ENCODE measurements at places on chromosomes 12 and 14.

- DNase-seq, result no peak
Observed at GRCh38 chr14:90758959-90759358, 57.3 kb downstream of the TTC7B start.

DNA sequence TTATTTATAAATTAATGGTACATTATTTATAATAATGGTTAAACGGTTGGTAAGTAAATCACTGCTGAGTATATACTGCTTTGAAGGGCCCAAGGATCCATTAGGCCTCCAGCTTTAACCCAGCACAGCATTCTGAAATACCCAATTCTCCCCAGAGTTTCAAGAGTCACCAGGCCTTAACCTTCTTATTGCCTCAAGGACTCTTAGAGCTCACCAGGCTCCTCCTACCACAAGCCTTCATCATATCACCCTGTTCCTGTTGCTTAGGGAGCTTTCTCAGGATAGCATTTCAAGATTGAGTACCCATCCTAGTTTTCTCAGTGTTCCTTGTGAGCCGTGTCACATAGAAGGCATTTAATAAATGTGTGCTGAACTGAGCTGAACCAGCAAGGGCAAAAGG lies 242.5 kb downstream of the FBXL14 start:
- DNase-seq, result no peak

GRCh38 chr12:82873951-82874350 lies 187.2 kb downstream of the TMTC2 start:
- DNase-seq, result no peak

GRCh38 chr12:57342207-57342691 lies 88.6 kb downstream of the R3HDM2 start:
- DNase-seq, result peak; percentile 36

- no peak for DNase-seq
Observed at GRCh38 chr14:36320897-36321381, 502 bp upstream of the MBIP start.

- no peak for DNase-seq
Observed at GRCh38 chr14:75539162-75539560, 16.9 kb downstream of the BATF start.

DNA sequence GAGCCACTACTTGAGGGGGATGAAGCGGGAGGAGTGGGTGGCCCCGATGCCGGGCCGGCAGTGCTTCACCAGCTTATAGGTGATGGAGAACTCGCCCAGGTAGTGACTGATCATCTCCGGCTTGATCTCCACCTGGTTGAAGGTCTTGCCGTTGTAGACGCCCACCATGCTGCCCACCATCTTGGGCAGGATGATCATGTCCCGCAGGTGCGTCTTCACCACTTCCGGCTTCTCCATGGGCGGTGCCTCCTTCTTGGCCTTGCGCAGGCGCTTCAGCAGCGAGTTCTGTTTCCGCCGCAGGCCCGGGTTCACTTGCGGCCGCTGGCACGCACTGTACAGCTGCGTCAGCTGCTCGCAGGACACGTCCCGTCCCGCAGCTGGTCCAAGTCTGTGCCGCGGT lies 3.4 kb downstream of the TIGAR start:
- DNase-seq, result no peak

DNA sequence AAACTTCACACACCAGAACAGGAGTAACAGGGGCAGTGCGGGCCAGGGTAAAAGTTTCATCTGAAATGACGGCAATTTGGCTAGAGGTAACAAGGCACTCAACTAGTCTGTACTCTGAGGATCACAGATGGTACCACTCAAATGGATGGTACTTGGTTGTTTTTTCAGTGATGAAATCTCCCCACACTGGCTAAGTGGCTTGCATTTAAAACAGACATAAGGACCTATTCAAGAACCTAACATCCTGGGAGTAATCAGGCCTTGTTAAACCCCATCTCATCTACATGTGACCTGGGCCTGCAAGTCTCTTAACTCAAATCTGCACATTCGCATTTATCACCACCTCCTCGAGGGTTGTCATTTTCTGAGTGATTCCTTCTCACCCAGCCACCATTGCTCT lies 90.8 kb downstream of the PRKAB1 start:
- DNase-seq, result no peak

DNA sequence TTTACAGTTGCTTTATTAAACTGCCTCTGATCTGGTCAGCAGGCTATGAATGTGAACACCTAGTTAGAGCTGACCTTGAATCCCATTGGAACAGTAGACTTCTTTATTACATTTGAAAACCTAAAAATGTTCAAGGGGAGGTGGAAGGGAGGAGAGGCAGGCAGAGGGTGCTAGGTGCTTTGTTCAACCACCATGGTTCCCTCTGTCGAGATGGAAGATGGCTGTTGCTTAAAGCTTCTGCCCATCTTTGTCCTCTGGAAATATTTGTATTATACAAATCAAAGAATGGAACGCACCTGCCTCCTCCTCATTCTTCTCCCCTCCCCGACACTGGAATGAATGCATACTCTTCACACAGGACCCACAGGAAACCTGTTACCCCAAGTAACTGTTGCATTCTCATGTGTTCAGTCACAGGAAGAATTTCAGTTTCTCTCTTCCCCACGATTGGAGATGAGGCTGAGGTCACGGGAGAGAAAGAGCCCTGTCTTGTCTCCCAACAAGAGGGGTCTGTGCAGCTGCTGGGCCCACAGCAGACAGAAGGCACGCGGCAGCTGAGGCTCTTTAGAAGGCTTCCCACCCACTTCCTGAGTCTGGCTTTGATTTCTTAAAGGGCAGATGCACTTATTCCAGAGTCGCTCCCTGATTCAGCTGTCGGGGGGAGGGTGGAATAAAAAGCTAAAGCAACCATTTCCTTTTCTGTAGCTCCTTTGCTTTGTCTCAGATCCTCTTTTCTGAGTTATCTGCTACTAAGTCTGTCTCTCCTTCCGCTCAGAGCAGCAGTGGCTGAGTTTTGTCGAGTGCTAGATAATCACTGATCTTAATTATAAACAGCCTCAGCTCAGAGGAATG lies 217.9 kb upstream of the BTG1 start:
- DNase-seq, result no peak

GRCh38 chr12:8817856-8818255 lies 4.6 kb upstream of the A2ML1 start:
- no peak for DNase-seq

DNA sequence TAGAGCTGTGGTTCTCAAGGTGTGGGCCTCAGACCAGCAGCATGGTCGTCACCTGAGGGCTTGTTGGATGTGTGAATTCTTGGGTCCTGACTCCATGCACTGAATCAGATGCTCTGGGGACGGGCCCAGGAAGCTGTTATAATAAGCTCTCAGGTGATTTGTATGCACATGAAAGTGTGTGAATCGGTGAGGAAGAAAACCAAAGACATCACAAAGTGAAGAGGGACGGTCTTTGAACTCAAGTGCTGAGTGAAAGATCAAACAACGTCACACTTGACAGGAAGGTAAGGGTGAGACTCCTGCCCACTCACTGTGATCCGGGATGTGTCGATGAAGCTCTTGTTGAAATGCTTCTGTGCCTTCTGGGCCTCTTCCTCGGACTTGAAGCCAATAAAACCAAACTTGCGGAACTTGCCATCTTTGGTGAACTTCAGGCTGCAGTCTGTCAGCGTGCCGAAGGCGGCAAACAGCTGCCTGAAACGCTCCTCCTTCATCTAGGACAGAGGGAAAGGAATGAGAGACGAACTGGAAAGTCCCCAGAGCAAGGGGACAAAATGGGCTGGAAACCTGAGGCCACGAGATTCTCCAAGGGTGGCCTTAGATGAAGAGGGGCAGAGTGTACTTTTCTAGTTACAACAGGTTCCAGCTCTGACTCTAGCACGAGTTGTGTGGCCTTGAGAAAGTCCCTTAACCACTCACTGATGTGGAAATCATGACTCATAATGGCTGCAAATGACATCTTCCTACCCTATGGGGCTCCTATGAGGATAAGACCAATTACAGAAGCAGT lies 4.0 kb downstream of the RBM19 start:
- DNase-seq, result no peak

DNA sequence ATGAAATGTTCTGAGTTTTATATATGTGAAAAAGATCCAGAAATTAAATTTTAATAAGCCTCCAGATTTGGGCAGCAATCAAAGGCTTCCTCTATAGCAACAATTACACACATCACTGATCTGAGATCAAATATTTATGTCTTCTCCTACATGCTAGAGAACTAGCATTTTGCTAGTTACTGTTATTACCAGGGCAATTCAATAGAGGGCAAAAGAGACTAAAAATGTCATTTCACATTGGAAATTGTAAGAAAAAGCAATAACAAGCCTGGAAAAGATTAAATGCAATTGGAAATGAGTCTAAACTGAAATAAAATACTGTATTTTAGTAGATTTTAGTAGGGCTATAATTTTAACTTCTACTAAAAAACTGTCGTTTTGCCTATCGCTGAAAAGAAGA lies 32.6 kb upstream of the ANO6 start:
- no peak for DNase-seq

GRCh38 chr14:20274062-20274461 lies 31.7 kb downstream of the TTC5 start:
- no peak for DNase-seq

DNA sequence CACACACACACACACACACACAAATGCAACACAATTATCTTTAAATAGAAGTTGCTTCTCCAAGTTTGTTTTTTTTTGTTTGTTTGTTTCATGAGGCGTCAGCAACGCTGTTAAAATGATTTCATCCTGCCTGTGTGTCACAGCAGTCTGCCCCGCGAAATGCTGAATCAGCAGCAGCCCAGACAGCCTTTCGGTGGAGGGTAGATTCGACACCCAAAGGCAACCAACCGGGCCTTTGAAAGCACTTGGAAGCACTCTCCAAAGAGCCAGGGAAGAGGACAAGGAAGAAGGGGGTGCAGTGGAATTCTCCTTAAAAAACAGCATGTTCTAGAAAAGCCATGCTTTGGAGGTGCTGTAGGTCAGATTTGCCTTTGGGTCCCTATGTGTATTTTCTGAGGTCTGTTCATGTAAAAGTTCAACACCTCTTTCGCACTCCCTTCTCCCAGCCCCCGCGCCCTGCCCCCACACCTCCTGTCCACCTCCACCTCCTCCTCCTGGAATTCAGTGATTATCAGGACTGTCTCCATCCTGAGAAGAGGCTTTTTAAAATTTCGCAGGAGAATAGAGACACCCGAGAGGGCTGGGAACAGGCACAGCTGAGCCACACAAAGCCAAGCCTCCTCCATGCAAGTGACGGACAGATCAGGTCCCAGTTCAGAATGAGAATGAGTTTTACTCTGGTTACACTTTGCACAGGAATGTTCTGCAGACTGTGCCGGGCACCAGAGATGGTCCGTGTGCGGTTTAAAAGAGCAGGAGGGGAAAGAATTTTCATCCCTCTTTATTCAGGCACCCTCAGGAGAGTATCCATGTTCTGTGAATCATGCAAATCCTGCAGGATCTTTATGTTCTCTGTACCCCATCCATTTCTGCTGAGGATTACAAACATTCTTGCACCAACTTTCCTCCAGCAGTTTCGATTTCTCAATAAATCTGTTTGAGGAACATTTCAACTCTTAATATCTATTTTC lies 177.9 kb downstream of the ETV6 start:
- DNase-seq, result peak; percentile 17

DNA sequence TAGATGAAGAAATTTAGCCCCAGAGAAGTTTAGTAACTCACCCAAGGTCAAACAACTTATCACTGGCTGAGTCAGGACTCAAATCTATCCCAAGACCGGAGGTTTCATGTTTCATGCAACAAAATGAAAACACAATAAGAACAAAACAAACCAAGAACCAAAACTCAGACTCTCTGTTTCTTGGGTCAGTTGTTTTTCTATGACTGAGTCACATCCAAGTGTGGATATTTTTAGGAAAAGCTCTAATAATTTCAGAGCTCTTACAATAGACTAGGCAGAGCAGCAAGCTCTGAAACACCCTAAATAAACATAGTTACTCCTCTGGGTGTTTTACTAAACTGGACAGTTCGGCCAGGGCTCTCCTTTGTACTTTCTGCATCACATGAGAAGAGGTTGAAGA lies 87.6 kb upstream of the PRB2 start:
- DNase-seq, result no peak

- peak; percentile 33 for DNase-seq
Observed at GRCh38 chr12:25960143-25960542, 1.7 kb downstream of the RASSF8 start.

DNA sequence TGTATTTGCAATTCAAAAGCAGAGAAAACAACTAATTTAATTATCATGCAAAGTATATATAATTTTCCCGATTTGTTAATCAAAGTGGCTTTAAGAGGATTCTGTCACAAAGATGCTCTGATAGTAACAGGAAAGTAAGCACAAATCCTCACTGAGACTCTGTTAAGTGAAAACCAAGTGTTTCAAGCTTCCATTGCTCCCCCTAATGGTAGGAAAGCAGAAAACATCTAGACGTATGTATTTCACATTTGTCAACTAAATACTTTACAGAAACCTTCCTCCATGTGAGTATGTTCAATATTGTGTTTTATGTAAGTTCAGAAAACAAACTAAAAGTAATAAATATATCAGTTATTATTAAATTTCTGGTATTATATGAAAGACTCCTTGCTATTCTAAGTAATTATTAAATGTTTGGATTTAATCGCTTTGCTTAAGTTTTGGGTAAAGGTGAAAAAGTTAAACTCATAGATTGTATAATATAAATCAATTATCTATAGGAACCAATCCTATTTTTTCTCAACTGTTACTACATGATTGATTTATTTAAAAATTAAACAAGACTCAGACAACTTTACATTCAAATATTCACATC lies 1.5 kb upstream of the NTS start:
- DNase-seq, result peak; percentile 29

DNA sequence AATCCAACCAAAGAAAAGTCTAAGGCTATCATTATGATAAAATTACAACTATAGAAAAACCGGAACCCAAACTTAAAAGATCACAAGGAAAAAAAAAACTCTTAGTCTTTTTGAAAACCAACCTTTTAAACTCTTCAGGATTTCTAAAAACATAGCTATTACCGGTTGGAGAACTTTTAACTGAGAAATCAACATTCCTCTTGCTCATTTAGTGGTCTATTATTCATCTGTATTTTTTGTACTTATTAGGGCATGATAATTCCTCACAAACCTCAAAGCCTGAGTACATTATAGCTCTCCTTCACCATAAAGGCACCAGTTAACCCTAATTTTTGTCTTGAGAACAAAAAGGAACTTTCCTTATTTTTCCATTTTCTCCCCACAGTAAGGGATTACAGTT lies 10.4 kb downstream of the LUM start:
- no peak for DNase-seq

Data from HEK293T (cell line).